BJ (cell line): ENCODE measurements at places on chromosomes 5 and 9.

DNA sequence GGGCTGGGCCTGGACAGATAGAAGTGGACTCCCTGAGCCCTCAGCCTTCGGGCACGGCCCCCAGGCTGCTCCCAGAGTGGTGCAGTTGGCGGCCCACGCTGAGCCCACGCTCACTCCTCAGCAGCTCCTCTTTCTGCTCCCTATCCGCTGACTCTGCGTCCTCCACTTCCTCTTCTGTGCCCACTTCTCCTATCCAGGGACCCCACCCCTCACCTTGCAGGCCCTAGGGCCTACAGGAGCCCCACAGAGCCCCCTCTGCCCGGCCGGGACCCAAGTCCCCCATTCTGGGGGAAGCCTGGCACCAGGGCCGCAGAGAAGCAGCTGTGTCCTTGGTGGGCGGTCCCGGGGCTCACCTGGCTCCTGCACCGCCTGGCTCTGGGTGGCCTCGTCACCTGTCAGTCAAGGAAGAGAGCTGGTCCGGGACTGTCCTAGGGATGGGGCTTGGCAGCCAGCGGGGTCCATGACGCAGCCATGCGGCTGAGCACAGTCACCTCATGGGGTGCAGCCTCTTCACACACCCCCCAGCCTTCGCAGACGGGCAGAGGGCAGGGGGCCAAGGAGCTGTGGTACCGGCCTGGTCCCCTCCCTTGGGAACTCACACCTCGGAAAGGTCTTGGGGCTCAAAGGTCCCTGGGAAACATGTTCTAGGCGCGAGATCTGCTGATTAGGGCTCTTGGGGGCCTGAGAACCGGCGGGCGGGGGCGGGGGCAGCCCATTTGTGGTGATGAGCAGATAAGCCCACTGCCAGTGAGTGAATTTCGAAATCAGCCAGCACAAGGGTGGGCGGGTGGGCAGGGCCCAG lies 5.4 kb upstream of the NRARP start:
- no peak for DNase-seq

- DNase-seq, result peak; percentile 98
These were observed 26.4 kb upstream of the F2R start for GRCh38 chr5:76689321-76690036.

DNA sequence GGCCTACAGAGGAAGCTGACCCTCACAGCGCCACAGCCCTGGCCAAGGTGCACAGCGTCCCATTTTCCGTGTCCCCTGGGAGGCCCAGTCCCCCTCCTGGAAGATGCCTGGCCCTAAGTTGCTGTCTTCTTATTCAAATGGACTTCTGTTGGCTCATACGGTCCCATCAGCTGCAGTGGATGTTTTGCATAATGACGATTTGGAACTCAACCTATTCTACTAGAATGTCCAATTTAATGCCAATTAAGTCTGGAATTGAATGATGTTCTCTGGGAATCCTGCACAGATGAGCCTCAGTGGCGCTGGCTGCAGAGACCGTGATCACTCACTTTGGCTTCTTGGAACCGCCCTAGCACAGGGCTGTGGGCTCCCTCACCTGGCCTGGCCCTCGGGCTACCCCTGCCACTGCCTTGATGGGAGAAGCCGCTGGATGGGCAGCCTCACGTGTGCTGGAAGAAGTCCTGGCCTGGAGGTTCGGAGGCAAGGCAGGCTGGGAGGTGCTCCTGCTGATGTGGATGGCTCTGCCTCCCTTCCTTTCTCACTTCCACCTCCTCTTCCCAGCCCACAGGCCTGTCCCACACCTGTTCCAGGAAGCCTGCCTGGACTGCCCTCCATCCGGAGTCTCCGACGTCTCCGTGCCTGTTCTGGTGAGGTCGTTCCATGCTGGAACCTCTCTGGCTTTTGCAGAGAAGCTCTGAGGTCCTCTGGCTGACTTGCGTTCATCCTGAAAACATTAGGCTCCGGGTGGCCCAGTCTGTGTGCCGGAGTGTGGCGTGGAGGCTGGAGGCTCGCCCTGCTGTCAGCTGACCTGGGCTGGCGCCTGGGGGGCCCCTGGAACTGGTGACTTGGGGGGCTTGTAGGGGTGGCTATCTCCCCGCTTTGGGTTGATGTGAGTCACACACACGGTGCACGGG lies 147.1 kb downstream of the RXRA start:
- DNase-seq, result no peak

DNA sequence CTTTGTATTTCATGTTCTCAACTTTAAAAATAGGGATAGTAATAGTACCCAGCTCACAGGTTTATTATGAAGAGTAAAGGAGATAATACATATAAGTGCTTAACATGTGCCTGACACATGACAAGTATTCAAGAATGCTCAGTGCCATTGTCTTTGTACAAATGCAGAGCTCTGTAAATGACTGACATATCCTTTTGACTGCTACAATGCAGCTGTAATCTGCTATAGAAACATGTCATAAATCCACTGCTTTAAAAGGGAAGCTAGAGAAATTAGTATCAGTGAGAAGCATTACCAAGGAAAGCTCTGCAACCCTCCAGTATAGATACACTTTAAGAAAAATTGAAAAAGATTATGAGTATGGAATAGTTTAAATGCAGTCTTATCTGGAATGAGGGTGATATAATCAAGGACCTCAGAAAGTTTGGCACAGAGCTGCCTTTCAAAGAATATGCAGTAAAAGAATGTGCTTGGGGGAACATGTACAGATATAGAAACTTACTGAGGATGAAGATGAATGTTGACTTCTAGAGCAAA lies 17.9 kb downstream of the ERAP1 start:
- DNase-seq, result no peak

- DNase-seq, result no peak
These were observed 33.5 kb upstream of the CRB2 start for GRCh38 chr9:123322273-123323195.

- no peak for DNase-seq
These were observed 11.6 kb downstream of the AGPAT2 start for GRCh38 chr9:136675477-136676296.

DNA sequence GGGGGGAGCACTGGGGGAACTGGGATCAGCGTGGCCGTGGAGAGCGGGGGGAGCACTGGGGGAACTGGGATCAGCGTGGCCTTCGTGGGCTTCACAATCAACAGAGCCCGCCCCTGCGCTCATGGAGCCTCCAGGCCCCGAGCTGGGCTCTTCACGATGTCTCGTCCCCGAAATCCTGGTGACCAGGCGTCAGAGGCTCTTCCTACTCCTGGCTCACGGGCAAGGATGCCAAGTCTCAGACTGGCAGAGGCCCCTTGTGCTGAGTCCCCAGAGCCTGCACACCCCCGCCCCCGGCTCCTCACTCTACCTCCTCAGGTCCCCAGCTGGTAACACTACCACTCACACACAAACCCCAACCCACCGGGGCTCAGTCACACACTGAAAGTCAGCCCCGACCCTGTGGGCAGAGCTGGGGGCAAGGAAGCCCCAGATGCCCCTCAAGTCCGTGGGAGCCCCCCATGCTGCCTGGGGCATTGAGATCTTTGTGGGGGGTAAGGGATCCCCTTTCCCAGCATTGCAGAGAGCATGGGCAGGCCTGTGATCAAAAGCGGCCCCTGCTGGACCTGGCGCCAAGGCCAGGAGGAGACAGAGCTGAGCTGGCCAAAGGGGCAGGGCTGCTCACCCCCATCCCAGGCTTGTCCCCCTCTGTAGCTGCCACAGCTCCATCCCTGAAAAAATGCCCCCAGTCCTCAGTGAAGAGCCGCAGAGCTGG lies 26.7 kb downstream of the LHX3 start:
- DNase-seq, result no peak

GRCh38 chr5:150279330-150280020 lies 10.1 kb downstream of the CAMK2A start:
- no peak for DNase-seq

GRCh38 chr5:134143944-134144941 lies 29.8 kb downstream of the TCF7 start:
- DNase-seq, result no peak

DNA sequence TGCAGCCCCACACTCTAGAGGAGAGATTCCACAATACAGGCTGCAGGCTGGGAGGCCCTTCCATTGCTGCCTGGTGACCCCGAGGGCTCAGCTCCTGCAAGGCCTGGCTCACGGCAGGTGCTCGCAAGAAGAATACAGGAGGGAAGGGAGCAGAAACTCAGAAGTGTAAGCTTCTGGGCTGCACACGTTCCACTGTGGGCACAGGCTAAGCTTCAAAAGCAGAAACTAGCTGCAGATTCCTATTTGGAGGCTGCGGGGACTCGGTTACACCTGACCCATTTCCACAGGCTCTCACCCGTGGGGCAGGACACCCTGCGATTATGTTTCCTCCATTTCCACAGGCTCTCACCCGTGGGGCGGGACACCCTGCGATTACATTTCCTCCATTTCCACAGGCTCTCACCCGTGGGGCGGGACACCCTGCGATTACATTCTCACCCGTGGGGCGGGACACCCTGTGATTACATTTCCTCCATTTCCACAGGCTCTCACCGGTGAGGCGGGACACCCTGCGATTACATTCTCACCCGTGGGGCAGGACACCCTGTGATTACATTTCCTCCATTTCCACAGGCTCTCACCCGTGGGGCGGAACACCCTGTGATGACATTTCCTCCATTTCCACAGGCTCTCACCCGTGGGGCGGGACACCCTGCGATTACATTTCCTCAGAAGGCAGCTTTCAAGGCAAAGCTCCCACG lies 10.3 kb downstream of the LPCAT1 start:
- DNase-seq, result no peak

GRCh38 chr5:67203701-67204074 lies 7.1 kb upstream of the CD180 start:
- no peak for DNase-seq

DNA sequence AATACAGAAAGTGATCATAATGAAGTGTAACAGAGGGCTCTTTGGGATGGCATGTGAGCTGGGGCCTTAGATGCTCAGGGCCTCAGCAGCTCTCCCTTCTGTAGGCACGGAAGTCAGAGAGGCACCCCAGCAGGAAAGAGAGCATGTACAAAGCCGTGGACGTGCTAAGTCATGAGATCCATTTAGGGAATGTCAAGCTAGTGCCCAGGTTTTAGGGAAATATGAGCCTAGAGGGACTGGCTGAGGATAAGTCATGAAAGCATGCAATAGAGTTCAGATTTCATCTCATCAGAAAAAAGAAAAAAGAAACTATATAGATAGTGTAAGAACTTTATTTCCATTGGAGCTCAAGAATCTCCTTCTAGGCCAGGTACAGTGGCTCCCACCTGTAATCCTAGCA lies 379.5 kb upstream of the KLF4 start:
- no peak for DNase-seq

- DNase-seq, result no peak
These were observed 11.4 kb downstream of the CAMK2A start for GRCh38 chr5:150278046-150278730.

GRCh38 chr5:104095527-104095926 lies 532.9 kb upstream of the NUDT12 start:
- no peak for DNase-seq

DNA sequence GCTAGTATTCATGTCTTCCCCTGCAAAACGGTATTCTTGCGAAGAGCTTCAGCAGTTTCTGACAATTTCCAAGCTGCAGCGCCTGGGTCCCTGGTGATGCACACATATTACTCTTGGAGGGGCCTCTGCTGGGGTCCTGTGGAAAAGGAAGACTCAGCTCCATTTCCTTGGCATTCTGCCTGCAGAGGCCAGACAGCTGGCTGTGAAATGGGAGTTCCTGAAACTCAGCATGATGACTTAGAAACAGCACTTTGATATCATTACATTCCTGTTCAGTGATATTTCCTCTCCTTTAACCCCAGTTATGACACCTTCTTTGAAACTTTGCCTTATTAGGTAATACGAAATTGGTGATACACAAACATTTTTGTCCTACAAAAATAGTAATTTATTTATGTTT lies 98.5 kb downstream of the APBA1 start:
- DNase-seq, result no peak

- DNase-seq, result no peak
These were observed 131.8 kb downstream of the TAF11L14 start for GRCh38 chr5:17766031-17766430.

GRCh38 chr5:174793684-174794328 lies 69.4 kb downstream of the MSX2 start:
- no peak for DNase-seq

DNA sequence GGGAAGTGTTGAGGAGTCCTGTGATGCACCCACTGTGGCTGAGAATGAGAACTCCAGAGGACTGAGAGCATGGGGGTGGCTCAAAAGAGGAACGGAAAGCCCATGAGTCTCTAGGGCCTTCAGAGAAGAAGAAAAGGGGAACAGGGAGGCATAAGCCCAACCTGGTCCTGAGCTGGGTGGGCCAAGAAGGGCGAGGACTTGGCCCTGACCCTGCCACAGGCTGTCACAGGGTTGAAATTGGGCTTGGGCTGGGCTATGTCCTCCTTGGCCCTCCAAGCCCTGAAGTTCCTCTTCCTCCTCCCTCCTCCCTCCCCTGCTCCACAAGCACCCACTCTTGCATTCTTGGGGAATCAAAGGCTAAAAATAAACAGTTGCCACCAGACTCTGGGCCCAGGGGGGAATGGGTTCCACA lies 49.3 kb upstream of the PPARGC1B start:
- no peak for DNase-seq
